ENCODE measurements at places on chromosomes 2 and 18.

- no peak for DNase-seq
Observed at GRCh38 chr2:204791230-204791629, 246.0 kb downstream of the PARD3B start.

DNA sequence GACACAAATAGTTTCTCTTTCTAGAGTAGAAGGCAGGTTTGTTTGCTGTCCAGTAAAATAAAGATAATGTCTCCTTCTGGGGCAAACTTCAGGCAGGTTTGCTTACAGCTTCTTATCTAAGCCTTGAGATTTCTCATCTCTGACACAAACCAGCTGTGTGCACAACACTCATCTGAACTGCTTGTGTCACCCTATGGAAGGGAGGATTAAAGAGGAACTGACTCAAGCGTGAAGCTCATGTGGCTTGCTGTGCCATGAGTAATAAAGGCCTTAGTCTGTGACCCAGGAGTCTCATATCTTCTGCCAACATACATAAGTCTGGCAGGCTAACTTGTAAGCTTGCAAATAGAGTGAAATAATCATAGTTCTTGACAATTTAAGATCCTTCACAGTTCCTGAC lies 24.2 kb upstream of the CPO start:
- DNase-seq, result peak; percentile 88

DNA sequence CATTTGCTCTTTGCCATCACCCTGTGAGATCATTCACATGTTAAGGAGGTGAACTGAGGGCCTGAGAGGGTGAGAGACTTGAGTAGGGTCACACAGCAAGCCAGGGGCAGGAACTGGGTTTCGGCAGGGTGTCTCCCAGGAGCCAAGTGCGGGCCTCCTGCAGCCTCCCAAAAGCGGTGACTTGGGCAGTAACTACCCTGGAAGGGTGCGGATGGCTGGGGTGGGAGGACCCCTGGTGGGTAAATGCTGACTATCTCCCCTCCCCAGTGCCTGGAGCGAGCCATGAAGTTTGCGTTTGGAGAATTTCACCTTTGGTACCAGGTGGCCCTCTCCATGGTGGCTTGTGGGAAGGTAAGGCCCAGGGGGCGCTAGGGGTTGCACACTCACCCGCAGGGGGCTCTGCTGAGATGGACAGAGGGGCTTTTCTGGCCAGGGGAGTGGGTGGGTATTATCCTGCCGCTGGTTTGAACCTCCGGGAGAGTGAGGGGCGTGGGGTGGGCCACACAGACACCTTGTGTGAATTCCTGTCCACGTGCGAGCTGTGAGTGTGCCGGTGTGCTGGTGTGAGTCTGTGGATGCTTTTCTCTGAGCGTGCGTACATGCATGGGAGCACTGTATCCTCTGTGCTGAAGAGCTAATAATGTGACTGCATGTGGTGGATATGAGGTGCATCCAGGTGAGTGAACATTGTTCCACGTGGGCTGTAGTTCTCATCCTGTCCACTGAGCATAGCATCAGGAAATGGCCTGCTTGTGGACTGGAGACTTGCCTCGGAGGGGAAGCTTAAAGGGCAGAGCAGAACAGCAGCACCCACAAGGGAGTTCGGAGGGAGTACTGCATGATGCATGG lies 91.0 kb upstream of the MCFD2 start:
- no peak for DNase-seq

DNA sequence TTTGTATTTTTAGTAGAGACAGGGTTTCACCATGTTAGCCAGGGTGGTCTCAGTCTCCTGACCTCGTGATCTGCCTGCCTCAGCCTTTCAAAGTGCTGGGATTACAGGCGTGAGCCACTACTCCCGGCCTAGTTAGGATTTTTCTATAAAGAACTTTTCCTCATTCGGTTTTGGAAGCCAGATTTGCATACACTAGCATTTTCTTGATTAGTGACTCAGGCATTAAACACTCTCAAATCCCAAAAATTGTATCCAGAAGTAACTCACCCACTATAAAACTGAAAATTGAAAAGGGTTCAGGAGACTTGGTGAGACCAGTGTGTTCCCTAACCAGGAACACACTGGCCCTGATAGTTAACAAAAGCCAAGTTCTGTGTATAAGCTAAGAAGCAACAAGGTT lies 25.2 kb downstream of the EIF2AK3 start:
- no peak for DNase-seq

DNA sequence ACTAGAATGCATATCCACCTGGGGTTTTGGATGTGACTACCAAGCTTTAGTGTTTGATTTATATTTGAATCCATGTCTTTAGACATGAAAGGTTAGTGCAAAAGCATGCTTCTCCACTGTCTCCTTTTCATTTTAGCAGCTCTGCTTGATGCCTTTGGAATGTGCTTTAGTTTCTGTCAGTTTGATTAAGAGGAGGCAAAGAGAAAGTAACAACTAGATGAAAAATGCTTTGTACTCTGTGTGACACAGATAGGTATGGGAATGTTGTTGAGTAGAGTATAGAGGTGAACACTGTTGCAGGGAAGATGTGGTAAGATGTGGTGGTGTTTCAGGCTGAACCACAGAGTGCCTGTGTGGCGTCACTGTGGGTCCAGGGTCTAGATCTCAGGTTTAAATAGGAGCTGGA lies 19.8 kb downstream of the PIK3C3 start:
- no peak for DNase-seq

DNA sequence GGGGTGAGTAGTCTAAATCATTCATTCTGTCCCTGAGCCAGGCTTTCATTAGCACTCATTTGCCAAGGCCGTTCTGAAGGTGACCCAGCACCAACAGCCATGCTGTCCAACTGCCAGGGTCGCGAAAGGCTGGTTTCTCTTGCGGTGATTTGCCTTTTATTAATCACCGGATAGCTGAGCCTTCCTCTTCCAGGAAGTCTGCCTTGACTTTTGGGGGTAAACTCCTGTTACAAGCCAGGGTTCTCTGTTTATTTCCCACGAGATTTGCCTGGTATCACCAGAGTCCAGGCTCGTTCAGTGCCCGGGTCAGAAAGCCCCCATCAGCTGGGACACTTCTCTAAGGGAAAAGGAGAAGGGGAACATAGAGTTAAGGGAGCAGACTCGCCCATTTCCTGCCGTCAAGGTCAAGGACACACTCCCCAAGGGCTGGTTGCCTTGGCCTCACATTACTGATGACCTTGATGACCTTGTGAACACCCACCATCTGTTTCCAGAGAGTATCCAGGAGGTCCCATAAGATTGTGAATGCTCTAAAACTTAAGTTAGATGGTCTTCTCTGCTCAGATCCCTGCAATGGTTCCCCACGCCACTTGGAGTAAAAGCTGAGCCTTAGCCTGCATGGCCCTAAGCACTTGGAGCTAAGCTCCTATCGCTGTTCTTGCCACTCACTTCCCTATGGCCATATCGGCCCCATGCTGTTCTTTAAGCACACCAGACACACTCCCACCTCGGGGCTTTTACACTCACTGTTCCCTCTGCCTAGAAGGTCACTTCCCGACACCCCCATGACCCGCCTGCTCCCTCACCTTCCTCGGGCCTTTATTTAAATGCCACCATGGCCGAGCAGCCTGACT lies 118.0 kb upstream of the STPG4 start:
- DNase-seq, result peak; percentile 33

DNA sequence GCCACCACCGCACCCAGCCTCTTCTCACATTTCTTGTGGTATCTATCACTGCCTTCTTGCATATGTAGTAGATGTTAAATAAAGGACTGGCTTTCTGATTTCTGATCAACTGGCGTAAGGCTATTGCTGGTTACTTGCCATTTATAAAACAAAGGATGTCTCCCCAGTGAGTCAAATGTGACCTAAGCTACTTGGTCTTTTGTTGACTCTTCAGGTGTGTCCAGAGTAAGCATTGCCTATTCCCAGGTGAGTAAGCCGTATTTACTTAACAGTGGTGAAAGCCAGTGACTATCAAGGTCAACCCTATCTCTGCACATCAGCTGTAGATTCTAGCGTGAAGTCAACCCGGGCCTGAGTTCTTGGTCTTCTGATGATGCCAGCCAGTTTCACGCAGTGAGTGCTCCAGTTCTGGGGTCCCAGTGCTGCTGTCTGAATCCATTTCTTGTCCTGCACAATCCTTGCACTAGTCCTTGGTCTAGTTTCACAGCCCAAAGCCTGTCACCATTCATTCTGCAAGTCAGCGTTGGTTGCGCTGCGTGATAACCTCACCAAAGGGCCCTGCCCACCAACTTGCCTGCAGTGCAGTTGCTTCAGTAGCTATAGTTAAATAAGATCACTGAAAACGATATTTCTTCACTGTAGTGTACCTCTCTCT lies 120.2 kb downstream of the GBX2 start:
- DNase-seq, result no peak

DNA sequence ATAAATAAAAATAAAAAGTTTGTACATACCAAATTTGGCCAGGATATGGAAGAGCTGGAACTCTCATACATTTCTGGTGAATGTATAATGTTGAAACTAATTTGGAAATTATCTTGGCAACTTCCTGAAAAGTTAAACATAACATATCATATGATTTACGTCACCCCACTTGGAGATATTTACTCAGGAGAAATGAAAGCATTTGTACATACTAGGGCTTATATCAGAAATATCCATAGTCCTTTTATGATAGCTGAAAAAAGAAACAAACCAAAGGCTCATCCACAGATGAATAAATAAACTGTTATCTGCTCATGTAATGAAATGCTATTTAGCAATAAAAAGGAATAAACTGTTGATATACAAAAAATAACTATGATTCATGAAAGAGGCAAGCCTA lies 318.2 kb upstream of the NRXN1 start:
- DNase-seq, result no peak

DNA sequence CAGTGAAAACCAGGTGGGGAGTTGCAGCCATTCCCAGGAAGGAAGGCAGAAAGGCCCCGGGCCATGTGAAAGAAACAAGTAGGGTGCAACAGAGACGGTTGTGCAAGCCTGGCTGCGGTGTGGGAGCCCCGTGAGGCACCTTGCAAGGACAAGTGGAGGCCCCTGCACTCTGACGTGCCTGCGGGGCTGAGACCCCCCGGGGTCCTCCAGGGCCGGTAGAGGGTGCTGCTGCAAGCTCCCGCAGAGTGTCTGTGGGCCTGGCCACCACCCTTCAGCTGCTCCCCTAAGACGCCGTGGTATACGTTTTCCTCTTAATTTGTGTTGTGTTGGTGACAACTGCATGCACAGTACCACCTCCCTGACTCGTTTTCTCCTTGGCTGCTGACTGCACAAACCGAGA lies 27.4 kb upstream of the MC5R start:
- no peak for DNase-seq

- DNase-seq, result no peak
Observed at GRCh38 chr2:205025580-205026240, 480.4 kb downstream of the PARD3B start.

DNA sequence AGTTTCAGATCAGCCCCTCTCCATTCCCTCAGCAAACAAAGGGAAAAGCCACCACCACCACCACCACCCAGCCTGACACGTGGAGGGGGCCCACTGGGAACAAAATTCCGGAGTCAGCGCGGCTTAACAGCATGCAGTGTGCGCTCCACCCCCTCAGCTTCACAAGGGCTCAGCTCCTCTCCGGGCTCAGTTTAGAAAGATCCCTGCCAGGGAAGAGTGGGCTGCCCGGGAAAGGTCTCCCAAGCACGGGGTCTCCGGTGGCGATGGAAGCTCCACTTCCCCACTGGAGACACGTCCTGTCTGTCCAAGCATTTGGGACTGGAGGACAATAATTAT lies 55.7 kb downstream of the SNORC start:
- DNase-seq, result no peak
